Sciatic nerve (tissue), 2 donors: ENCODE measurements at places on chromosomes 2 and 18. TPM values are rescaled to one million over a fixed set of nuclear protein-coding genes. Genes with fewer than 3 reads are reported as not detected.

The GPAT2 gene
- total RNA-seq = 11.1 TPM

The ATP6V1C2 gene
- 0.62 TPM for total RNA-seq

The RGPD4 gene
- total RNA-seq = 0.40 TPM

The CNDP1 gene
- 0.31 TPM for total RNA-seq

The NEB gene
- 2.2 TPM for total RNA-seq

The CACNB4 gene
- total RNA-seq = 11.4 TPM

The GPR45 gene
- total RNA-seq = not detected

The TUBA3D gene
- not detected for total RNA-seq

The NPHP1 gene
- total RNA-seq = 8.3 TPM

The ZNF892 gene
- 8.5 TPM for total RNA-seq

The ABHD1 gene
- 3.6 TPM for total RNA-seq

The PLEK gene
- total RNA-seq = 21.0 TPM

The MROH2A gene
- total RNA-seq = not detected

The LIMS4 gene
- 2.2 TPM for total RNA-seq

The EFR3B gene
- total RNA-seq = 13.2 TPM

The CCL20 gene
- total RNA-seq = 0.76 TPM

The HOXD12 gene
- not detected for total RNA-seq

The KCNJ13 gene
- total RNA-seq = not detected

The CSRNP3 gene
- total RNA-seq = 8.3 TPM

The AGFG1 gene
- total RNA-seq = 85.6 TPM

The ONECUT2 gene
- total RNA-seq = not detected

The BOK gene
- 31.1 TPM for total RNA-seq

The AFF3 gene
- 14.2 TPM for total RNA-seq

The CRYBA2 gene
- total RNA-seq = not detected

The DIPK1C gene
- total RNA-seq = 1.4 TPM

The ERFE gene
- 0.58 TPM for total RNA-seq

The DNAJC10 gene
- total RNA-seq = 108 TPM

The DNER gene
- total RNA-seq = 0.71 TPM

The IL18R1 gene
- 4.9 TPM for total RNA-seq

The L3MBTL4 gene
- 8.7 TPM for total RNA-seq

The NGEF gene
- total RNA-seq = 17.5 TPM

The COL3A1 gene
- total RNA-seq = 191 TPM

The PXDN gene
- 38.1 TPM for total RNA-seq

The LRRC30 gene
- not detected for total RNA-seq

The CDK5R2 gene
- total RNA-seq = not detected

The TRPM8 gene
- not detected for total RNA-seq

The TBR1 gene
- not detected for total RNA-seq

The ZNF396 gene
- total RNA-seq = 4.1 TPM

The ANTXR1 gene
- 89.9 TPM for total RNA-seq

The UPP2 gene
- not detected for total RNA-seq

The DNAH7 gene
- 2.5 TPM for total RNA-seq

The TDRD15 gene
- 0.13 TPM for total RNA-seq
